NCI-H1436 (cell line): ENCODE measurements at places on chromosomes 6 and 20.

GRCh38 chr6:36862848-36863382 is 11.7 kb downstream of the PPIL1 start:
- no peak for DNase-seq

GRCh38 chr6:151413372-151414145 is 22.2 kb upstream of the ZBTB2 start:
- no peak for DNase-seq

GRCh38 chr6:8086755-8087306 is 15.5 kb downstream of the EEF1E1 start:
- no peak for DNase-seq

- no peak for DNase-seq
Measured at GRCh38 chr6:32974541-32975308, 6.3 kb downstream of the BRD2 start.

DNA sequence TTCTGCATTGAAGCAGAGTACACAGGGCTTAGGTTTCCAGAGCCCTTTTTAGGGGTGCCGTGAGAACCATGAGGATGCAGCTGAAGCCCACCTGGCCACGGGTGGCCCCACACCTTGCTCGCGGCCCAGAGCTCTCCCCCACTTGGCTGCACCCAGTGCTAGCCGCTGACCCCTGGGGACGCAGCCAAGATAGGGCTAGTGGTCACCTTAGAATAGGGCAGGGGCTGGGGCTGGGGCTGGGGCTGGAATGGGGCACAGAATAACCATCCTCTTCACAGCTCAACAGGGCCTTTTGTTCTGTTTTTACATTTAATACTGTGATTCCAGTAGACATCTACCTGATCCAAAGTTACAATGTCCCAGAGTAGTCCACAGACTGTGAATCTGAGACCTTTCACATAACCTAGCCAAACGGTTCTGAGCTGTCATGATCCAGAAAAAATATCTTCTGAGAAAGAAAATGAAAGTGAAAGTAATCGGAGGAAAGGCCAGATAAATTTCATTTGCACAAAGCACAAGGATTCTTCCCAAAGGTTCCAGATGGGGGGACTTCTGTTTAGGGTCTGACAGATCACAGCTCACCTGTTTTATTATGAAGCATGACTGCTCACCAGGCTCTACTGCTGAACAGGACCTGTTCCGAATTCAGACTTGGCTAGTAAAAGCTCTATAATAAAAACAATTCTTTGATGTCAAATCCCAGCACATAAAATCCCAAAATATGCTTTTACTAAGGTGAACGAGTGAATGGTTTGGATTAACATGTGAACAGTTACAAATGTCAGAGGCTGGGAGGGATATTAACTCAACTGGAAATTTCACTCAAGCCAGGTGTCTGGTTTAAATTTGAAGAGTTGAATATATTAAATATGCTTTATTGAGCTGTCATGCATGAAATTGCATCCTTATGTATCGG is 401.9 kb downstream of the THBS2 start:
- no peak for DNase-seq
